Stimulated activated CD8-positive, alpha-beta memory T cell treated with anti-CD3 and anti-CD28 coated beads, Interleukin-4, amount 100 ng/mL, for 1 hour (primary cell): ENCODE measurements at places on chromosomes 7 and 10.

DNA sequence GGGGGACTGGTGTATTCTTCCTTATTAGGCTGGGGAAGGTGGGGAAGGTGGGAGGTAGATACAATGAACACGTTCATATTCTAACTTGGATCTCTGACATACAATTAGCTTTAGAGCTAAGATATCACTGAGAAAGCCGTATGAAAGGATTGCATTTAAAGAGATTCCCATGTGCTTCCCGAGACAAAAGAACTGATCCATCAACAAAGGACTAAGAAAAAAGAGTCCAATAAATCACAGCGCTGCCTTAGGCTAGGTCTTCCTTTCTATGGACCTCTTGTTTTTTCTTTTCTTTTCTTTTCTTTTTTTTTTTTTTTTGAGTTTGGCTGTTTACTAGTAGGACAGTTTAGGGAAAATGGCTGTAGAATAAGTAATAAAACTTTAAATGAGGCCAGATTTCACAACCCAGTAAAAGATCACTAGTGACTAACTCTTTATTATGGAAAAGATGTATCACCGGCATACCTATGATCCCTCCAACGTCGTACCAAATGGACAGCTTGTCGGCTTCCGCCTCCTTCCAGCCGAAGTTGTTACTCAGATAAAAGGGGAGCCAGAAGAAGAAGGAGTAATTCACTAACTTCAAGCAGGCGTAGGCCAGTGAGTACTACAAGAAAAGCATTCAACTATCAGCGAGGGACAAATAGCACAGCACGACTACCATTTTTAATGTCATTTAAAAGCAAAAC, 50.0 kb downstream of the SLC37A3 start:
- DNase-seq: no peak

GRCh38 chr7:40008223-40008815, 58.3 kb downstream of the CDK13 start:
- no peak for DNase-seq

DNA sequence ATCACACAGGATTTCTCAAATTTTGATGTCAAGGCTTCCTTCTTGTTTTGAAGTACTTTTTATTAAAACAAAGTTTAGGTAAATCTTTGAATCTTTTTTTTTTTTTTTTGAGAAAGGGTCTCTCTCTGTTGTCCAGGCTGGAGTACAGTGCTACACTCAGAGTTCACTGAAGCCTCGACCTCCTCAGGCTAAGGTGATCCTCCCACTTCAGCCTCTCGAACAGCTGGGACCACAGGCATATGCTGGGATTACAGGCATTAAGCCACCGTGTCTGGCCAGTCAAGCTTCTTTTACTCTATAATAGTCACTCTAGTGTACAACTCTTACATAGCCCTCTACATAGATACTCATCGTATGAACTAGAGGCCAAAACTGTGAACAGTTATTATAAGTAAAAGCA, 3.4 kb downstream of the RUFY2 start:
- no peak for DNase-seq

DNA sequence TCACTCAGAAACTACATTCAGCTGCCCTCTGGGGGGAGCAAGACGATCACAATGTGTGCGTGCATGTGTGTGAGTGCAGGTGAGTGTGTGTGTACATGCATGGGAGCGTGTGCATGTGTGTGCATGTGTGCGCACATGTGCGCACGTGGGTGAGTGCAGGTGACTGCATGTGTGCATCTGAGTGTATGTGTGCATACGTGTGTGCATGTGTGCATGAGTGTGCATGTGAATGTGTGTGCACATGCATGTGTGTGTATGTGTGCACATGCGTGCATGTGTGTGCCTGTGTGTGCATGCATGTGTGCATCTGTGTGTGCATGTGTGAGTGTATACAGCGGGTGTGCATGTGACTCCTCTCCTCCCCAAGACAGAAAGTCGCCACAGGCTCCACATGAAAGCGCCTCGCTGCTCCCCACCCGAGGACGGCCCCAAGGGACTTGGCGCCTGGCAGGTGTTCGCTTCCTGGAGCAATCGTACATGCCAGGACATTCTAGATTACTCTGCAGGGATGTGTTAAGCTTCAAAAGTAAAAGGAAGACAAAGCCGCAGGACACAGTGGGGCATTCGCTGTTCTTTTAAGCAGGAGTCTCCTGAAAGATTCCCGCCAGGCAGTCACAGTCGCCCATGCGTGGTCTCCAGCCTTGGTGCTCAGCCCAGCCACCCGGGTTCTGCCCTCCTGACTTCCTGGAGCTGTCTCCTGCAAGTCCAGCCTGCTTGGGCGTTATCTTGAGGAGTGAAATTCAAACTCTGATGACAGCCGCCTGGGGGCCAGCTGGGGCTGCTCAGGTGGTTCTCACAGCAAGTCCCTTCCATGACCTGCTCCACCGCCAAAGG, 42.0 kb upstream of the ADGRA1 start:
- no peak for DNase-seq

DNA sequence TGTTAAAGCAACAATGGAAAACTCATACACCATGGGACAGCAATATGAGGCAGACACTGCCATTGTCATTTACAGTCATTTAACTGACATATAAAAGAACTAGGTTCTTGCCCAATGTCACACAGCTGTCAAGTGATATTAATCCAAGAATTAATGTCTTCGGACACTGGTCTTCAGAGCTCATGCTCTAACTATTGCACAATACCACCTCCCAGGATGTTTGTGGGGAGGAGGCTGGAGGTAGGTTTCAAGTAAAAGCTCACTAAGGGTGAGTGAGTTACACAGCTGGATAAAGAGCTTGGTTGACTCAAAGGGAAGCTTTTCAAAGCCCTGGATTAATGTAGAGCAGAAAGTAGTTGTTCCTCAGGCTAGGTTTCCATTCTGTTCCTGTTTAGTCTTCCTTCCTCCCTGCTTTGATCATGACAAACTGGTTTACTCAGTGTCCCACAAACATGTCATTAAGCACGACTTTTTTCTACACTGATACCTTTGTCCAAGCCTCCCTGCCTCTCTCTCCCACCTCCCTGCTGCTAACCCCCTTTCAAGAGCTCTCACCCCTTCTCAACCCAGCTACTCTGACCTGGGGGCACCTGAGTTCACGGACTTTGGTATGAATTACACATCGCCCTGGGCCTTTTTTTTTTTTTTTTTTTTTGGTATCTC, 987 bp upstream of the EXOC6 start:
- no peak for DNase-seq

DNA sequence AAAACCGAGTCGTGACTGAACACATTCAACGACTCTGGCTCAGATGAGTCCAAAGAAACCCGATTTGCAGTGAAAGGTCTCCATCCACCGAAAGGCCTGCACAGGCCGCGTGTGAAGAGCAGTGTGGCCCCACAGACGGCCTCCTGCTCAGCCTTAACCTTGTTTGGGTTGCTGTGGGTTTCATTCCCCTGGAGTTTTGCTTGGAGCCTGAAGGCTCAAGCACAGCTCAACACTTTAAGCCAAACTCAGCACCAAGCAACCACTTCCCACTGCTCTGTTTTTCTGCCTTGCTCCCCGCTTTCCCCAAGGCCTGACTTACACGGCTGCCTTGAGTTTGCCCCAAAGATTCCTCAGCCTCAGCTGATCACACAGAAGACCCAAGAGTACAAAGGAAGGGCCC, 398.2 kb upstream of the NFE2L3 start:
- DNase-seq: no peak

- no peak for DNase-seq
Measured at GRCh38 chr7:93921607-93922566, at the start of gene GNG11. GNG11 (plus strand) TSS chr7:93921735; CDS start chr7:93922138, 403 bp downstream.
